ENCODE measurements at places on chromosomes 1 and 21.

GRCh38 chr1:156060937-156061636 lies at the start of gene RAB25:
RAB25 (plus strand) TSS chr1:156061160; CDS start chr1:156061401, 241 bp downstream.
- DNase-seq: no peak

GRCh38 chr1:152107984-152108881 lies 7.0 kb downstream of the TCHH start:
- no peak for DNase-seq

DNA sequence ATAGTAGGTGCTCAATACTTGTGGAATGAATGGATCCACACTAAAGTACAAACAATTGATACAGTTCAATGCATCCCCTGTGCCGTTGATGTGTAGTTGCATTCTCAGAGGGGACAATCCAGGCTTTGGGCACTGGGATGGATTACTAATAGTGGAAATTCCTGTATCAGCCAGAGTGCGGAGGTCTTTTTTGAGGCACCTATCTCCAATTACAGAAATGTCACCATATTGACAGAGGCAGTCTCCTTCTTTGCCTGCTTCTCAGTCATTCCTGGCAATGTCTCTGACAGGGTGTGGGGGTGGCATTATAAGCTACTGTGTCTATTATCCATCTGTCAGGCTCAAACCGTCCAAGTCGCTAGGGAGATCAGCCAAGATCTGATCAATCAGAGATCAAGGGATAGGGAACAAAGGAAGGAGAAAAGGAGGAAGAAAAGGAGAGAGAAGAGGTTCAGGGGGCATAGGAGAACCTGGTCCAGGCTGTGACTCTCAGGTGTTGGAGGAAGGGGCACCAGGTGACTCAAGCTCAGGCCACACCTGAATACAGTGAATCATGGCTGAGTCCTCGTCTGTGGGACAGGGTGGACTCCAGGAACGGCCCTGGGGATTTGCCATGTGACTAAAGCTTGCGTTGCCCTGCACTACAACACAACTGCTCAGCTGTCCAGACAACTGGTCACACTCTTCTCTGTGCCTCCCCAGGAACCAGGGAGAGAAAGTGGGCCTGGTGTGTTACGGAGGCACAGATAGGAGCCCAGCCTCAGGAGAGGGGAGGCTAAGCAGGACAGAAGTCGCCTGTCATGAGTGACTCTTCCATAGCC lies 3.4 kb upstream of the LAMB3 start:
- no peak for DNase-seq

DNA sequence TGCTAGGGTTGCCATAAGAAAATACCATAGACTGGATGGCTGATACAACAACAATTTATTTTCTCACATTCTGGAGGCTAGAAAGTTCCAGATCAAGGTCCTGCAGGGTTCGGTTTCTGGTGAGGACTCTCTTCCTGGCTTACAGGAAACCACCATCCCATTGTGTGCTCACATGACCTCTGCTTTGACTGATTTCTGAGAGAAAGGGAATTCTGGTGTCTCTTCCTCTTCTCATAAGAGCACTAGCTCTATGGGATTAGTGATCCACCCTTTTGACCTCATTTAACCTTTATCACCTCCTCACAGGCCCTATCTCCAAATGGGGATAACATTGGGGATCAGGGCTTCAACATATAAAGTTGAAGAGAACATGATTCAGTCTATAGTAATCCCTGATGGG lies 47.5 kb downstream of the MRPL39 start:
- DNase-seq: no peak

DNA sequence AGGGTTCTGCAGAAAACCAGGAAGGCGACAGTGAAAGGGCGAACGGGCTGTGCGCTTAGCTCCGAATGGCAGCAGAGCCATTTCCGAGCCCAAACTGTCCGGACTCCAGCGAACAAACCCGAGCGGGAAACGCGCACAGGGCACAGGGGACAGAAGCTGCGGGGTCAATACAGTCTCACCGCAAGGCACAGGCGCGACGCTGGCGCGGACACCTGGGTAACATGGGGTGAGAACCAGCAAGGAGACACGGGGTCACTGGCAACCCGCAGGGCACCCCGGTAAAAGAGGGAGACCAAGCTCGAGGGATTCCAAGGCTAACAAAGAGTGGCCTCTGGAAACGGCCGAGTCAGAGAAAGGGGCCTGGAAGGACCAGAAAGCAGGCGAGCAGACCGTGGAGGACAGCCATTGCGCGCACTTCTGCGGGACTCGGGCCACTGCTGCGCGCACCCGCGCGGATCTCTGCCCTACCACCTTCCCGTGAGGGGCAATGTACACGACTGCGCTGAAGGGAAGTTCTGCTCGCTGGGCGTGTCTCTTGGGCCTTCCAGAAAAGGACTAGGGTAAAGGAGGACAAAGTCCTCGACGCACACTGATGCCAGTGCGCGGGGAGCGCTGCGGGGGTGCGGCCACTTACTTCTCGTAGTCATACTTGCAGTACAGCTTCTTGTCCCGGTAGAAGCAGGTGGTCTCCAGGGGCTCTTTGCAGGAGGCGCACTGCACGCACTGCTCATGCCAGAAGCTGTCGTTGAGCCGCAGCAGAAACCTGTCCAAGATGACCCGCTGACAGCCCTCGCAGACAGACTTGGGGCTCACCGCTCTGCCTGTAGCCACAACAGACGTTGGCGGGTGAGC lies 3.8 kb downstream of the LMX1A start:
- no peak for DNase-seq

DNA sequence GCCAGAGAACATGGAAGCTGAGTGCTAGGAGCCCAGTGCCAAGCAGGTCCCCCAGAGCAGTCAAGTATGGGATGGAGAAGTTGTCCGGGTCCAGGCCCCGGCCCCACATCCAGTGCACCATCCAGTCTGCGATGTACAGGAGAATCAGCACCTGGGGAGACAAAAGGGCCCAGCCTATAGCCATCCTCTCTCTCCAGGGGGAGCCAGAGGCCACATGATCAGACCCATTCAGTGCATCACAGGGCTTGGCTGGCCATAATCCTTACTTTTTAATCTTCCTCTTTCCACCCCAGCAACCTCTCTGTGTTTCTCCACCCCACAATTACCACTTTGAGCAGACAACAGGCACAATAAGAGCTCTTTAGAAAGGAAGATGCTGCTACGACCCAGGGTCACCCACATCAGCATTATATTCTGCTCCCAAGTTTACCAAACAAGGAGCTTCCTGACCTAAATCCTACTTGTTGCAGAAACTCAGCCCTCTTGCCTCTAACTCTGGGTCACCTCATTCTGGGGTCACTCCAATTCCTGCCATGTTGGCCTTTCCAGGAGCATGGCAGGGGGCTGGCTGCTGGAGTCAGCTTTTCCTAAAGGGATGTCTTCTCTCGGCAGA lies 16.4 kb upstream of the RAB29 start:
- DNase-seq: peak; percentile 54

- DNase-seq: no peak
Observed at GRCh38 chr1:41354956-41355355, 6.3 kb upstream of the FOXO6 start.

DNA sequence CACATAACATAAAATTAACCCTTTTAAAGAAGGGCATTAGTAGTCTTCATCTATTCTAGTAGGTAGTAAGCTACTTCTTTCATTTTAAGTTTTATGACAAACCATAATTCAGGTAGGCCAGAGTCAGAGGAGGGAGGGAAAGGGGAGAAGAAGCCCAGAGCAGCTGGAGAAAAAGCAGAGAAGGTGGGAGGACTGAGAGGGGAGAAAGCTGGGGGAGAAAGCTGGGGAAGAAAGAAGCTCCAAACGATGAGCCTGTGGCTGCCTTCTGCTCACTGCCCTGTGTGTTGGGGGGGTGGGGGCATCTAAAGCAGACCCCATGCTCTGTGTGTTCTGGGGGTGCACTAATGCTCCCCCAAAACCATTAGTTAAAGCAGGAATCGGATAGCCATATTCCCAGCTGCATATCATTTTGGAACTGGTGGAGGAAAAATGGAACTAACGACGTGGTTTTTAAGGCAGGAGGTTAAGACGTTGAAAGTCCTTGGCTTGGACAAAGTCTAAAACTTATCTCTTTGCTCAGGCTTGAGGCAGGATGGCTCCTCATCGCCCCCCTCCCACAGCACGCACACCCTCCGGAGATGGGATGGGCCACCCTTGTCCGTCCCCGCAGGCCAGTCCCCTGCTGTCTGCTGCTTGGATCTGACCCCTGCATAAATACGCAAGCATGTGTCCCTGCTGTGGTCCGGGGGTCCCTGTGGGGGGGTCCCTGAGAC lies 184.2 kb downstream of the DYRK1A start:
- DNase-seq: no peak

DNA sequence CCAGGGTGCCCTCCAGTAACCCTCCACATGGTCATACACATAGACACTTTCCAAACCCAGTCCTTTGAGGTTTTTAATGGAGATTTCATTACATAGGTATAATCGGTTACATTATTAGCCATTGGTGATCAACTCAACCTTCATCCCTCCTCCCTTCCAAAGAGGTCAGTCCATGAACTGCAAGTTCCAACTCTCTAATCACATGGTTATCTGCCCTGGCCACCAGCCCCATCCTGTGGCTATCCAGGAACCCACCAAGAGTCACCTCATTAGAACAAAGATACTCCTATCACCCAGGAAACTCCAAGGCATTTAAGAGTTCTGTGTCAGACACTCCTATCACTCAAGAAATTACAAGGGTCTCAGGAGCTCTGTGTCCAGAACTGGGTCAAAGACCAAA lies 12.2 kb downstream of the ATP1A4 start:
- no peak for DNase-seq

GRCh38 chr1:239819096-239819495 lies 272.6 kb upstream of the FMN2 start:
- no peak for DNase-seq

DNA sequence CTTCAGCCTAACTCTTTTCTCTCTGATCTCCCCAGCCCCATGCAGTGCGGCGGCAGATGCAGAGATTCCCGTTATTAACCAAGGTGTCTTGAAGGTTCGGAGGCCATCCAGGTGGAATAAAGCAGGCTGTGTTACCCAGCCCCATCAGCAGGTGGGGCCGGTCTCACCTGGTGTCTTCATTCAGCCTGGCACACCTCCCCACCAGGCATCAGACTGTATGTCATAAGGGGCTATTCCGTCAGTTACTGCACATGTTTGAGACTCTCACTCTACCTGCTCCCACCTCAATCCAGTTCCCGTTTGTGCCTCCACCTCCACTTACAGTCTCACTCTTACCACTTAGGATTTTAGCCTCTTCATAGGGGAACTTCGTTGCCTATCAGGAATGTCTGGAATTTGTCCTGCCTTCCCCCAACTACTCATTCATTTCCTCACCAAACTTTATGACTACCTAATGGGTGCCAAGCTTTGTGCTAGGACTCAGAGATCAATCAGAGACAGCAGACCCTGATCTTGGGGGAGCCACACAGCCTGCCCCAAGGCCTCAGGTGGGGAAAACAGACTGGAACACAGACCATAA lies 170.2 kb downstream of the PLPP3 start:
- no peak for DNase-seq

DNA sequence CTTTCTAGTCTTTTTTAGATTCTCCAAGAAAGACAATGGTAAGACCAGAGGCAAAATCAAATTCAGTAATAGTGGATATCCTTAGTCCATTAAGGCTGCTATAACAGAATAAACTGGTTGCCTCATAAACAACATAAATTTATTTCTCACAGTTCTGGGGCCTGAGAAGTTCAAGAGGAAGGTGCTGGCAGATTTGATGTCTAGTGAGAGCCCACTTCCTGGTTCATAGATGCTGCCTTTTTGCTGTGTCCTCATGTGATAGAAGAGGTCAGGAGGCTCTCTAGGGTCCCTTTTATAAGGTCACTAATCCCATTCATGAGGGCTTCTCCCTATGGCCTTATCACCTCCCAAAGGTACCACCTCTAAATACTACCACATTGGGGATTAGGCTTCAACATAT lies 31.5 kb upstream of the BTG3 start:
- no peak for DNase-seq

- DNase-seq: no peak
Observed at GRCh38 chr1:114367810-114368209, 143.2 kb downstream of the TRIM33 start.

- no peak for DNase-seq
Observed at GRCh38 chr1:198298640-198299039, 141.8 kb downstream of the NEK7 start.

DNA sequence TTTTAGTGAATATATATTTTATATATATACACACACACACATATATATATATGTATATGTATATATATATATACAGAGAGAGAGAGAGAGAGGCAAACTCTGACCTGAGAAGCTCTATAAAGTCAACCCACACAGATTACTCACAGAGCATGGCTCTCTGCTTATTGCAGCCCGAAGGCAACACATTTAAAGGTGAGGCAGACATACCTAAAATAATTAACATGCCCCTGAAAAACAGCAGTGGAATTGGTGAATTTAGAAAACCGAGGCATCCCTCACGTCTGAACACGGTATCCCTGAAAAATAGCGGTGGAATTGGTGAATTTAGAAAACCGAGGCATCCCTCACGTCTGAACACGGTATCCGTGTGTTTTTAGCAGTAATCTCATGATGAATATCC lies 228.2 kb downstream of the KIF26B start:
- no peak for DNase-seq

DNA sequence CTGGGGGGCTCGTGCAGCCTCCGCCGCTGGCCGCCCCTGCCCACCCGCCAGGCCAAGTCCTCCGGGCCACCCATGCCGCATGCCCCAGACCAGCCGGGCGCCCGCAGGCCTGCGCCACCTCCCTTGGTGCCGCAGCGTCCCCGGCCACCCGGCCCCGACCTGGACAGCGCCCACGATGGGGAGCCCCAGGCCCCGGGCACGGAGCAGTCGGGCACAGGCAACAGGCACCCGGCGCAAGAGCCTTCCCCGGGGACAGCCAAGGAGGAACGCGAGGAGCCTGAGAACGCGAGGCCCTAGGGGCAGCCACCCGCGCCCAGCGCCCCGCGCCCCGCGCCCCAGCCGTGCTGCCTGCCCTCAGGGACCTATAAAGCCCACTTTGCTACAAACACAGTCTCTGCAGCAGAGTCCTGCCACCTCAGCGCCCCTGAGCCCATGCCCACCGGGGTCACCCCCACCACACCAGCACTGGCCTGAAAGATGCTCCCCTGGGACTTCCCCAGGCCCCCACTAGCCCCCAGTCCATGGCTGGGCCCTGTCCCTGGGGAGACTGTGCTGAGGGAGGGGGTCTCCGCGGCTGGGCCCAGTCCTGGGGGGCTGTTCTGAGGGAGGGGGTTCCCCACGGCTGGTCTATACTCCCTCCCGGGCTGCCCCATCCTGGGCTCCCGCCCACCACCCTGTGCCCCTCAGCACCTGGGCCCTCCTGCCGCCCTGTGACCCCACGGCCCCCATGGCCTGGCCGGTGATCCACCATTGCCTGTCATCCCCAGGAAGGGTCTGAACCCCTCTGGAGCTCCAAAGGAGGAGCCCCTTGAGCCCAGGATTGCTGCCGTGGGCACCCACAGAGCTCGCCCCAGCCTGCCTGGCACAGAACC lies 8.6 kb downstream of the TNFRSF18 start:
- DNase-seq: no peak

DNA sequence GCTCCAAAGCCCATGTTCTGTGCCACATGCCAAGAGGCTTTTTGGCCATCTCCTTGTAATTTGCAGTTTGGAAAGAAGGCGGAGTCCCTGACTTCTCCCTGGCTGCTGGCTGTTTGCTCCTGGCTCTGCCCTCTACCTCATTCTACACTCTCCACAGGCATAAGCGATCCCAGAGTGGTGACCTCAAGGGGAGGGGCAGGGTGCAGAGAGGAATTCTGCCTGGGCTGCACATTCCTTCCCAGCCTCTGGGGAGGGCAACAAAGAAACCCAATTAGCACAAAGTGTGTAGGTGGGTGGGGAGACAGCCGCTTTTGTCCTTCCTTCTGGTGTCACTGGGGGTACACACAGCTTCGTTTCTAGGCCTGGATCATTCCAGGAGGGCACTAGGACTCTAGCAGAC lies 95.3 kb downstream of the HIVEP3 start:
- no peak for DNase-seq

- no peak for DNase-seq
Observed at GRCh38 chr1:153800516-153800915, 25.3 kb downstream of the SLC27A3 start.

GRCh38 chr1:156101880-156102279 lies 12.6 kb upstream of the LMNA start:
- DNase-seq: no peak

All from activated CD4-positive, alpha-beta T cell treated with anti-CD3 and anti-CD28 coated beads, Interleukin-2, amount 50 U/mL, for 4 hours (primary cell).